ENCODE measurements at places on chromosomes 6 and 20.

- no peak for DNase-seq
These were observed 38.8 kb downstream of the ISM1 start for GRCh38 chr20:13259921-13260320.

DNA sequence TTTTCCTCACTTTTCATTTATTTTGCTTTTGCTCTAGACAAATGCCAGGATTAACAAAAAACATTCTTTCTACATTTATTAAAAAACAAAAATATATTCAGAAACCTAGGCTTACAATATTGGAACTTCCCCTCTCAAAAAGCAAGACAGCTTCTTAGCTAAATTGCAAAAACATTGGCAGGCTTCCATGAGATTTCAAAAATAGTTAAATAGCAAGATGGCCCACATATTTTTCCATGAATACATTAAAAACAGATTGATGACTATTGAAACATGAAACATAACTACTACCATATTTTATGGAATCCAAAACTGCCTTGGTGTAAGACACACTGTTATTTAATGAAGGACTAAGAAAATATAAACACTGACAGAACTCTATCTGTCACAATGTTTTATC, 92.0 kb downstream of the LY86 start:
- no peak for DNase-seq

GRCh38 chr20:7505152-7505834, 435.0 kb downstream of the HAO1 start:
- no peak for DNase-seq

GRCh38 chr6:81130061-81130460, 622.4 kb downstream of the TENT5A start:
- no peak for DNase-seq

DNA sequence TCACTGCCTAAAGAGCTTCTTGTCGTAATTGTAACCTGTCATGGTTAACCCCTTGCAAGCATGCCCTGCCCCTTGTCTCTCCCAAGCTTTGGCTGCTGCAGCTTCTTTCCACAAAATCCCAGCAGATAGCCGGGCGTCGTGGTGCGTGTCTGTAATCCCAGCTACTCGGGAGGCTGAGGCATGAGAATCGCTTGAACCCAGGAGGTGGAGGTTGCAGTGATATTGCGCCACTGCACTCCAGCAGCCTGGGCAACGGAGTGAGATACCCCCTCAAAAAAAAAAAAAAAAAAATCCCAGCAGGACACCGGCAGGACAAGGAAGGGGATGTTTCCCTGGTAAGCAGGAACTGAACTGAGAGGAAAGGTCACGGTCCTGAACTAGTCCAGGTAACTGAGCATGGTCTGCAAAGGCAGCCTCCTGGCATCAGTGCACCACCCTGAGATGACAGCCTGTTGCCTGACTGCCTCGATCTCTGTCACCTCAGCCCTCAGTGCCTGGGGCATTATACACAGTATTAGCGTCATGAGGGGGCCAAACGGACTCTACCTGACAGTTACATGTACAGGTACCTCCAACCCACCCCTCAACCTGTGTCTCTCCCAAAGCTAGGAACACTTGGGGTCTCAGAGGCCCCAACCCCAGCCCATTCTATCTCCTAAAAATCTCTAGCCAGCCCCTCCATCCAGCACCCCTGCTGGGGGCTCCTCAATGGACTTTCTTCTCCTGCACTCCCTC, 1.8 kb downstream of the LZTS3 start:
- DNase-seq: no peak

DNA sequence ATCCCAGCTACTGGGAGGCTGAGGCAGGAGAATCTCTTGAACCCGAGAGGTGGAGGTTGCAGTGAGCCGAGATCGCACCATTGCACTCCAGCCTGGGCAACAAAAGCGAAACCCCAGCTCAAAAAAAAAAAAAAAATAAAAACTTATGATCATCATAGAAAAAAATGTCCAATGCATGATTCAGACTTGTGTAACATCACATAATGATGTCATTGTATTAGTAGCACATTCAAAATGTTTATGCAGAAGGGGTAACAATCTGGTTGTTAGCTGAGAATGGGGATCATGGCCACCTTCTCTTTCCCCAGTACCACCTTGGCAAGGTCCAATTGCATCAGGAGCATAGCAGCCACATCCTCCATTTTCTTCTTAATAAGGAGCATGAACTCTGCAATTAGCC, 137.6 kb upstream of the MARCKS start:
- no peak for DNase-seq

DNA sequence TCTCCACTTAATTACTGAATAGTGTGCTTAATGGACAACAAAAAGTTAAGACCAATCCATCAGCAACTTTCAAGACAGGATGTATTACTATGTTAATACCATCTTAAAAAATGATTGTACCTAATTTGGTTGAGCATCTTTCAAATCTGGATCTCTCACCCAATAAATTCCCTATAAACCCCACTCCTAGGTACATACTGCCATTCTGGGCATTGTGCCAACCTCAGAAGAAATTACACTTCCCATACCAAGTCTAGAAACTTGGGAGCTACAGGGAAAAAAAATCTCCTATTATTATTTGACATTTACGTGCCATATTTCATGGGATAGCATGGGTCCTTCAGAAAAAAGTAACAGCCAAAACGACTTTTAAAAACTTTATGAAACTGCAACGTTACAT, 5.1 kb downstream of the SYNCRIP start:
- no peak for DNase-seq

DNA sequence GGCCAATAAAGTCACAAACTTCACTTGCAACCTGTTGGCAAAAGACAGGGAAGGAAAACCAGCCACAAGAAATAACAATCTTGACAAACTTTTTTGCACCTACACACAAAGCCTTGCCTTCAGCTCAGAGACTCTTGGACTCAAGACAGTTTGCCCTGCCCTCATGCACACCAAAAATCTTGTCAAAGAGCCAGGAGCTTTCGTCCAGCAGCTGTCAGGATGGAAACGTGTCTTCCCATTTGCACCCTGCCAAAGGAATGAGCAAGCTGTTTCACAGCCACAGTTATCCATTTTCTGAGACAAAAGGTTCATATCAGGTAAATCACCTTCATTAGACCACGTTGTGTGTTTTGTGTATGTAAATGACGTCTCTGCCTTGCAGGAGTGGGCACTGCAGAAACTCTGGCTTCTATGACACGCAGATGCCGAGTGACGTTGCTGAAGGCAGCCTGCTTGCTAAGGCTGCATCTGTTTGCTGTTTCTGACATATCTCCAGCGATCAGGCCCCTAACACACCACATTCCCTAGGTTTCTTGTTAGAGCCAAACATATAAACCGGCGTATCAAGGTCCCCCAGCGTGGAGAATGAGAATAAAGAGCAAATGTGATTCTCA, 193.4 kb downstream of the SYNDIG1 start:
- DNase-seq: no peak

DNA sequence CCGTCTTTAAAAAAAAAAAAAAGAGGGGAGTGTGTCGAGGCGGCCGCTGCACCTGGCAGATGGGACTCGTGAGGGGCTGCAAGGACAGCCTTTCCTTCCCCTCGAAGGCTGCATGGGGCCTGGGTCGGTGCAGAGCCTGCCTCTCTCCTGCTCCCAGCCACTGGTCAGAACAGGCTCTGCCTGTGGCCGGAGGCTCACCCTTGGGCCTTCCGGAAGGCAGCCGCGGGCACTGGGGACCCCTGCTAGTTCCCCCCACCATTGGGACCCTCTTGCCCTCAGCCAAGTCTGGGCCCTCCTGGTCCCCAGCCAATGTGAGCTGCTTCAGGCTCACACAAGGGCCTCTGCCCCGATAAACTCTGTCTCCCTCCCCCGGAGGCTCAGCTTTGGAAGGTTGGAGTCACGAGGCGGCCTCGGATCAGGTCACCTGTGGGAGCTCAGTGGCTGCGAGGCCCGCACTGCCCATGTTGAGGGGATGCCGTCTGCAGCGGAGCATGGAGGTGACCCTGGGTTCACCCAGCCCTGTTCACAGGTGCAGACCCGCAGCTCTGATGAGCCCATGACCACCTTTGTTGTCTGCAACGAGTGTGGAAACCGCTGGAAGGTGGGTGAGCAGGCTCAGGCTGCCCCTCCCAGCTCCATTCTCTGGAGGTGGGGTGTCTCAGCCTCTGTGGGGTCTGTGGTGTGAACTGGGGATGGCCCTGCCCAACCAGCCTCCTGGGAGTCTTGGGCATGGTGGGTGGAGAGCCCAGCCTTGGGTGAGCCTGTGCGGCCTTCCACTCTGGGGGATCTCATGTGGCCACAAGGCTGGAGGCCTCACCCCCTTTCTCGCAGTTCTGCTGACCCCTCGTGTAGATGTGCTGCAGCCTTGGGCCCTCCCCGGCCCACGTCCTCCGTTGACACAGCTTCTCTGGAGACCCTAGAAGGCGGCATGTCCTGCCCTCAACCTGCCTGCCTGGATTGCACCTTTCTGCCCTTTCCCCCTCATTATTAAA, 7.7 kb downstream of the RGS19 start:
- DNase-seq: no peak

DNA sequence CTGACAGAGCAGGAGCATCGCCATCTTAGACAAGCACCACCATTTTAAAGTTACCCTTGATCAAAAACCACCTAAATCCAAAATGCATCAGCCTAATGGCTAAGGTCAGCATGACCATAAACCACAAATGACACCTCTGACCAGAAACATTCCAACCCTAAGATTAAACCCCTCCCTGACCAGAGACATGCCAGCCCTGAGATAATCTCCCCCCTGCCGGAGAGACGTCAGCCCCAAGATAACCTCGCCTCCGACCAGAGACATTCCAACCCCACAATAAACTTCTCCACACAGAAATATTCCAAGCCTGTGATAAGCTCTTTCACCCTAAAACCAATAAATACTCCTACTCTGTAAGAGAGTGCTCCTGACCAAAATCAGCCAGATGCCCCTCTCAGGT, 53.5 kb downstream of the PXDC1 start:
- no peak for DNase-seq

DNA sequence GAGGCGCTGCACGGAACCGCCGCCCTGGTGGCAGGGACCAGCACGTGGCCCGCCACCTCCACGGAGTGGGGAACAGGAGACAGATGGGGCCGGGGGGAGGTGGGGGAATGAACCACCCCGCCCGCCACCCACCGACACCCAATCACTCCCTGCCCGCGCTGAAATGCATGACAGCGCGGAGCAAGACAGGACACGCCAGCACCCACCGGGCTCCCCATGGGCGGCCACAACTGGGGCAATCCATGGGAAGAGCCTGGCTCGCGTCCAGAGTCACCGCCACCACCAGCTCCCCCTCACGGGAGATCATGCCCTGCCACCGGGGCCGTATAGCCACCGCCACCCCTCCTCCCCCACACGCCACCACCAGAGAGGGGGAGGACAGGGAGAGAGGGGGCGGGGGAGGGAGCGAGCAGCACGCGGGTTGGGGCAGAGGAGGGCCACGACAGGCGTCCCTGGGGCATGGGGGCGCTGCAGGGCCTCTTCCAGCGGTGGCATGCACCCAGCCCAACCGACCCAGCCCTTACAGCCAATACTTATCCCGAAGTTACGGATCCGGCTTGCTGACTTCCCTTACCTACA, 744.3 kb upstream of the DEFB115 start:
- no peak for DNase-seq

GRCh38 chr20:64236137-64237088, 19.1 kb upstream of the PCMTD2 start:
- no peak for DNase-seq

DNA sequence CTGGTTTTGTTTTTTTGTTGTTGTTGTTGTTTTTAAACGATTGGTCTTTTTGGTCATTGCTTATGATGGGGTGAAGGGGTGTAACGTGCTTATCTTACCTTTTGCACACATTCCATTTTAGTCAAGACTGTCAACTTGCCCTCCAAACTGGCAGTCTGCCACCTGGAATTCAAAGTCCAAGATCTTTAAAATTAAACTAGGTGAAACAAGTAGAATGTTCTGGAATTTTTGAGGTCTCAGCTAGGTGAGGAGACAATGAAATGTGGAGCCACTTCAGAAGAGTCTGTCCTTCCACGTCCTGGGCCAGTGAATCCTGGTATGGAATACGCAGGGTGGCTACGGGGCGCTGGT, 344.6 kb downstream of the ZFAND3 start:
- DNase-seq: no peak

DNA sequence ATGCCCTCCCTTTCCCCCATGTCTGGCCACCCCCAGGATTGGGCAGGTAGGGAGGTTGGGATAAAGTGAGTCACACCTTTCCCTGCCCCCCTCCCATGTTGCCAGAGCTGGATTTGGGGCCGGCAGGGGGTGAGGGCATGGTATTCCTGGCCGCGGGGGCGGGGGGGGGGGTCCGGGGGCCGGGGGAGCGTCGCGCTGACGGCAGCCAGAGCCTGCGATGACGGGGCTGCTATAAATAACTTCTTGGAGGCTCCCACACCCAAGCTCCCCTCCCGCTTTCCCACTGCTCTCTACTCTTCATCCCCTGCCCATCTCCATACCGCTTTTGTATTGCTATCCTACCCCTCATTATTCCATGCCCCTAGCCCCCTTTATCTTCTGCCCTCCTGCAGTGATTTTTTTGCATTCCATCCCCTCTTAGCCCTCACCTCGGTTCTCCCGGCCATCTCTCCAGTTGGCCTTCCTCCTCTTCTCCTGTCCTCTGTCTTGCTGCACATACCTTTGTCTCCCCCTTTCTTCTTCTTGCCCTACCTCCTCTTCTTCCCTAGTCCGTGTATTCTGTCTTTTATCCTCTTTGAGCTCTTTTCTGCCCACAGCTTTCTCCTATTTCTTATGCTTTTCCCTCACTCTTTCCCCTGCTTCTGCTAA, 13.8 kb downstream of the SYNGAP1 start:
- DNase-seq: no peak

DNA sequence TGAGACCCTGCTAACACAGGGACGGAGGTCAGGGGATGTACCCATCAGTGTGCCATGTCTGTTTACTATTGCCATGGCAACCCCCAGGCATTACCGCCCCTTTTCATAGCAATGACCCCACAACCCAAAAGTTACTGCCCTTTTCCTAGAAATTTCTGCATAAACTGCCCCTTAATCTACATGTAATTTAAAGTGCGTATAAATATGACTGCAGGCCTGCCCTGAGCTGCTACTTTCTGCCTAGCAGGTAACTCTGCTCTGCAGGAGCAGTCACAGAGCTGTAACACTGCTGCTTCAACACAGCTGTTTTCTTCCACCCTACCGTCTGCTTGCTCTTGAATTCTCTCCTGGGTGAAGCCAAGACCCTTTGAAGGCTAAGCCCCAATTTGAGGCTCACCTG, 57.1 kb upstream of the RPS6KA2 start:
- no peak for DNase-seq

DNA sequence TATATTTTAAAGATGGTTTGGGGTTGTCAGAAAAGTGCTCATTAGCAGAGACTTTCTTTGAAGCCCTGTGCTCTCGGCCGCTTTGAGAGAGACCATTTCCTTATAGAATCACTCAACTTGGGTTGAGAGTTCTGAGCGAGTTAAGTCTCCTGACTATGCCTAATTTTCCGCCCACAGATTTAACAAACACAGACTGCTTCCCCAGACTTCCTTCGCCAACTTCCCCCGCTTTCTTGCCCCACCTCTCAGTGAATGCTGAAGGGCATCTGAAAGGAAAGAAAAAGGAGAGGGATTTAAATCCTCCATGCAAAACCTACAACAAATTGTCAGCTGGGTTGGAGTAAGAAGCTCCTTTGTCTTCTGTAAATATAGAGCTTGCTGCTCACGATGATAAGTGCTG, 224.0 kb downstream of the EYA2 start:
- DNase-seq: no peak

Data from stimulated activated CD4-positive, alpha-beta T cell treated with anti-CD3 and anti-CD28 coated beads, Interleukin-15, amount 100 ng/mL, for 1 hour (primary cell).